ENCODE measurements at places on chromosomes 2 and 18.

GRCh38 chr2:237533668-237534161, 32.7 kb upstream of the PRLH start:
- peak; percentile 65 for DNase-seq

- no peak for DNase-seq
These were observed 83.4 kb upstream of the B3GNT7 start for GRCh38 chr2:231312066-231312465.

DNA sequence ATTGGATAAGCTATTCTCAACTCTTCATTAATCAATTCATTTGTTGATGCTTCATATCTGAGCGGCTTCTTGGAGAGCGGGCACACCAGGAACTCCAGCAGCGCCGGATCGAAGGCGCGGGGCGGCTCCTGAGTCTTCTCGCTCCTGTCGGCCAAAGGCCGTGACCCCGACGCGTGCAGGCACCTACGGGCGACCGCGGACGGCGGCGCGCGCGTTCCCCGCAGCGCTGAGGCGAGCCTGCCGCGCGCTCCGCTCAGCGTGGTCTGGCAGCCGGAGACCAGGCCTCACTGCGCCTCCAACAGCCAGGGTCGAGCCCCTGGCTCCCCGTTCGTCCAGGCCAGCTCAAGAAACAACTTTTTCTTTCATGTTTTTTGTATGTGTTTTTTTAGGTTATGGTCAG, 97.5 kb downstream of the ICA1L start:
- DNase-seq = no peak

- no peak for DNase-seq
These were observed 1350.2 kb upstream of the FAM98A start for GRCh38 chr2:34949316-34949715.

GRCh38 chr18:5469340-5469739, 74.5 kb downstream of the EPB41L3 start:
- DNase-seq = no peak

DNA sequence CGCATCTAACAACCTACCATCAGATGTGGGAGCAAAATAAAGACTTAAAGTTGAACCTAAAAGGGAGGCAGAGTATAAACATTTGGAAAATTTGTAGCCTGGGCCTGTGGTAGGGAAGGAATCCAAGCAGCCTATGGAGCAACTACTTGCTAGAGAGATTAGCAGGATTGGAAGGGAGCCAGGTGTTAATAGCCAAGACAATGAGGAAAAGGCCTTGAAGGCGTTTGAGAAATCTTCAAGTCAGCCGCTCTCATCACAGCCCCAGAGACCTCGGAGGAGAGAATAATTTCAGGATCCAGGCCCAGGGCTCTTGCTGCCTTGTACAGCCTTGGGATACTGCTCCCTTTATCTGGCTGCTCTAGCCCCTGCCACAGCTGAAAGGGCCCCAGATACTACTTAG, 219.7 kb downstream of the THSD7B start:
- DNase-seq = no peak

DNA sequence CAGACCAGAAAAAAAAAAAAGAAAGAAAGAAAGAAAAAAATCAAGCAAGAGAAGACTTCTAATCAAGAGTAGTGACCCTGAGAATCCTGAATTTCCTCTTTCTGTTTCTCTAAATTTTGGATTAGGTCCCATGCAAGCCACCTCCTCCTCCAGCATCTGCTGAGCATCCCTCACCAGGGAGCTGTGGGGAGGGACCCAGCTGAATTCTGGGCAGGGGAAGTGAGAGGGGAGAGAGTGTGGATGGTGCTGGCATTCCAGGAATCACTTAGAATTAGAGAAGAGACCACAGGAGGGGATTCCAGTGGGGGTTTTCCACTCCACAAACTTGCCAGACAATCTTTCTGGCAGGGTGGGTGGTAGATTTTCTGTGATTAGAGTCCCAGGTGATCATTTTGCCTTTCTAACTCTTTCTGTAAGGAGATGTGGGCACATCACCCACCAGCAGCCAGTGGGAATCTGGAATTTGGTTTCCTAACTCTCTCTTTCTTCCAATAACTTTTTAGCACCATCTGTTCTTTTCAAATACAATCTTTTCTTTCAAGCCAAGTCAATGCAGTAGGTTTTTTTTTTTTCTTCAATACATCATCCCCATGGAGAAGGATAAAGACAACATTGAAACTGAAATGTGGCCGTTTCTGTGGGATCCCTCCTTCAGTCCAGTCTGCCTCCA, 279.2 kb downstream of the CLIP4 start:
- DNase-seq = no peak

GRCh38 chr2:23850564-23851256, 76.2 kb downstream of the ATAD2B start:
- DNase-seq = no peak

- no peak for DNase-seq
These were observed 5.8 kb upstream of the TMEM37 start for GRCh38 chr2:119425620-119426395.

DNA sequence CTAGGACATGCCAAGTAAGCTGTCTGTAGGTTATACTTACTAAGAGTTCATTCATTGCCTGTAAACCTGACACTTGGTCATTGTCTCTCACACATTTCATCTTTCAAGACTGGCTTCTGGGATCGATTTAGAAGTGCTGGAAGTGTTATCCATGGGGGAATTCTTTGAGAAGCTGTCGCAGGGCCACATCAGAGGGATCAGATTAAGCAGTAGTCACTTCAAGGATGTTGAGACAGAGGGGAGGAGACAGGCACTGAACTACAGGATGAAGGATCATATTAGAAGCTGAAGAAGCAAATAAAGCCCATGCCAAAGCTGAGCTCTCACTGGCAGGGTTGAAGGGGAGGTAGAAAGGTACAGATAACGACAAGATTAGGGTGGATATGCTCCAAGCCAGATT, 49.0 kb downstream of the CDK15 start:
- DNase-seq = no peak

- no peak for DNase-seq
These were observed 55.2 kb downstream of the ANKRD12 start for GRCh38 chr18:9191658-9192256.

GRCh38 chr18:43396266-43396665, 119.0 kb upstream of the SYT4 start:
- DNase-seq = peak; percentile 70

DNA sequence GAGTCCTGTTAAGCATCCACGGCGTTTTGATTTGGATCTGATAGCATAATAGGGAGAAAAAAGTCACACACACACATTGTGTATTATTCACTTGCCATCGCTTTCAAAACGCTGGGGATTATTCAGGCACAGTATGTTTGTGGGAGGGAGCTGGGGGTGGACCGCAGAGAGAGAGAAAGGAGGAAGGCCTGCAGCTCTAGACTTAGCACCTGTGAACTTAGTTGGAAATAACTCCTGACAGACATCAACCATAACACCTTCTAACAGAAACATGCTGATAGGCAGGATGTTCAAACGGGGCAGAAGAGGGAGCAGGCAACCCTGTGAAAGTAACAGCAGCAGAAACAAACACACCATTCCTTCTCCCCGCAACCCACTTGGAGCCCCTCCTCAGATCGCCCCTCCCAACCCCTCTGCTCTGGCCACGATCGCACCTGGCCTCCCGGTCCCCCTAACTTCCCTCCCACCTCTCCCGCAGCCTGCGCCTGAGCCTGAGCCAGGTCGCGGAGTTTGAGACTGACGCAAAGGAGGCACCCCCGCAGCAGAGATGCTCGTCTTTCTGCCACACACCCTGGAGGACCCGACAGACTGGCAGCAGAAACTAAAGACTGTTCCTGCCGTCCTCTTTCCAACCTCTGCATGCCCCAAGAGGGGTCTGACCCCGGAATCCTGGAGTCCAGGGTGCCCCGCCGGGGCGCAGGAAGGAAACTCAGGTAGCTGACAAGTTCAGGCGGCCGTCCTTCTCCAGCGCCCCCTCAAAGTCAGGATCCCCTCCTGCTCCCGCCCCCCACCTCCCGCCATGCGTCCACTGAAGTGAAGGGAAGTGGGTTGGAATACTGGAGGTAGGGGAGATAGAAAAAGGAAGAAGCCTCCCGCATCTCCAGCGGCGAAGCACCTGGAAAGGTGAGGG, 738 bp downstream of the CHST9 start:
- DNase-seq = peak; percentile 62

- peak; percentile 94 for DNase-seq
These were observed 6.5 kb downstream of the DGUOK start for GRCh38 chr2:73933194-73933593.

All from NCI-H1417 (cell line).